Hematopoietic multipotent progenitor cell treated with erythropoietin and hydrocortisone succinate and interleukin-3 and kit ligand, for 15 days (in vitro differentiated cells): ENCODE measurements at places on chromosomes 1 and 21.

GRCh38 chr1:236067854-236068454, 3.1 kb upstream of the NID1 start:
- DNase-seq = no peak

- DNase-seq = peak; percentile 29
Measured at GRCh38 chr21:46639489-46640386, 4.3 kb downstream of the PRMT2 start.

GRCh38 chr1:8438489-8438888, 120.6 kb downstream of the SLC45A1 start:
- no peak for DNase-seq

GRCh38 chr1:59366346-59366745, 69.5 kb downstream of the FGGY start:
- DNase-seq = no peak

- no peak for DNase-seq
Measured at GRCh38 chr1:72100771-72101170, 181.6 kb downstream of the NEGR1 start.

DNA sequence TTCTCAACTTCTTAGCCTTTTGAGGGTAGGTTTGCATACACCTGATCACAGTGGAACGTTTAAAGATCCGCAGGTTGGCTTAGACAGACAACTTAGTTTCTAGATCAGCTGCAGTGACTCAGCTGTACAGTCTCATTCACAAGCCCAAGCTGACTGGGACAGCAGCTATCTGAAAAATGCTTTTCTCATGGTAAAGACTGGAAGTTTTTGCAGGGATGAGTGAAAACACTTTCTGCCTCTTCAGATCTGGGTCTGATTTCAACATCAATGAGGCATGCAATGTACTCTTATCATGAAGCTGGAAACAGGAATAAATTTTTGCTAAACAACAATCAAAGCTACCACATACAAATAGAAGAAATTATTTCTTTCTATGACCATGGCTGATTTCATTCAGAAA, 61.1 kb upstream of the PTBP2 start:
- no peak for DNase-seq

DNA sequence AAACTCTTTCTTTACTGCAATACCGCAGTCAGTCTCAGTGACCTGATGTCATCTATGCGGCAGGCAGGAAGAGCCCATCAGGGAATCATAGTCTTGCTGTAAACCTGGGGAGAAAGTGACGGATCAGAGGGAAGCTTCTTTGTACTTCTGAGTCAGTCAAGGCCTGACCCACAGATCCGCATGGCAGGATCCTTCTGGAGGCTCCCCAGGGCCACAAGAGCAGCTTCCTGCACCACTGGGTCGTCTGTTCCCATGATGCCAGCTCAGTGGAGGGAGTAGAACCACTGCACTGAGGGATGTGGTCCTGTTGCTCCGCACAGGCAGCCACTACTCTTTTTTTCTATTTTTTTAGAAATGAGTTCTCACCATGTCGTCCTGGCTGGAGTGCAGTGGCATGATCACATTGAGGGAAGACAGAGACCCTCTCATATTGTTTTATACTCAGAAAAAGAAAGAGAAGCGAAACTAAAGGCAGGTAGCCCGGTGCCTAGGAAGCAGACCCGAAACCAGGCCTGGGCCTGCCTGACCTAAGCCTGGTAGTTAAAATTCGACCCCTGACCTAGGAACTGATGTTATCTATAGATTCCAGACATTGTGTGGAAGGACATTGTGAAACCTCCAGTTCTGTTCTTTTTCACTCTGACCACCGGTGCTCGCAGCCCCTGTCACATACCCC, 6.3 kb upstream of the ERVH48-1 start:
- no peak for DNase-seq

DNA sequence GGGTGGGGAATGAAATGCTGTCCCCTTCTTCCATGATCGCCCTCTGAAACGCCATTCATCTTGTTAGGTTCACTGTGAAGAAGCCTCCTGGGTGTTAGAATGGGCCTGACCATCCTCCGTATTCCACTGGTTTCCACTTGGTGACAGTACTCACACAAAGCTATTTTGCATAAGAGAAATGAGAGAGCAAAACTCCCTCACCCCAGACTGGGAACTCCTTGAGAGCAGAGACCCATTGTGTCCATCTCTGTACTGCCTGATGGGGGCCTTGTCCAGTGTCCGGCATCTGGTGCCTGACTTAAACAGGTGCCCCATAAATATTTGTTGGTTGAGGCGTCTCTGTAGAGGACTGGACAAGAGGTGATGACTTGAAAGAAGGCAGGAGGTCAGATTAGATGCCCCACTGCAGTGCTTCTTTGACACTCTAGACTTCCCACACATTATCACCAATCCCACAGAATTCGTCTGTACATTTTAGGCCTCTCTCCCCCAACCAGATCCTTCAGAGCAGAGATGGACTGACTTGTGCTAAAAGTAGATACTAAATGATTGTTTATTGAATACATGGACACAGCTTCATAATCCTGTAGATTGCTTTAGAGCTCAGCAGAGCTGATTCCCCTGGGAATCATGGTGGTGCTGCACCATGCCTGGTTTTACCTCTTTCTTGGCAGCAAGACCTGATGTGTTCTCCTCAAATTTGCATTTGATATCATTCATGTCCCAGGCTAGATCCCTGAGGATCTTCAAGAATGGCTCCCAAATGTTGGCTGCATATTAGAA, 22.4 kb upstream of the KCNA2 start:
- no peak for DNase-seq
